ENCODE measurements at places on chromosomes 1 and 21. TPM values are rescaled to one million over a fixed set of nuclear protein-coding genes. Genes with fewer than 3 reads are reported as not detected.

DNA sequence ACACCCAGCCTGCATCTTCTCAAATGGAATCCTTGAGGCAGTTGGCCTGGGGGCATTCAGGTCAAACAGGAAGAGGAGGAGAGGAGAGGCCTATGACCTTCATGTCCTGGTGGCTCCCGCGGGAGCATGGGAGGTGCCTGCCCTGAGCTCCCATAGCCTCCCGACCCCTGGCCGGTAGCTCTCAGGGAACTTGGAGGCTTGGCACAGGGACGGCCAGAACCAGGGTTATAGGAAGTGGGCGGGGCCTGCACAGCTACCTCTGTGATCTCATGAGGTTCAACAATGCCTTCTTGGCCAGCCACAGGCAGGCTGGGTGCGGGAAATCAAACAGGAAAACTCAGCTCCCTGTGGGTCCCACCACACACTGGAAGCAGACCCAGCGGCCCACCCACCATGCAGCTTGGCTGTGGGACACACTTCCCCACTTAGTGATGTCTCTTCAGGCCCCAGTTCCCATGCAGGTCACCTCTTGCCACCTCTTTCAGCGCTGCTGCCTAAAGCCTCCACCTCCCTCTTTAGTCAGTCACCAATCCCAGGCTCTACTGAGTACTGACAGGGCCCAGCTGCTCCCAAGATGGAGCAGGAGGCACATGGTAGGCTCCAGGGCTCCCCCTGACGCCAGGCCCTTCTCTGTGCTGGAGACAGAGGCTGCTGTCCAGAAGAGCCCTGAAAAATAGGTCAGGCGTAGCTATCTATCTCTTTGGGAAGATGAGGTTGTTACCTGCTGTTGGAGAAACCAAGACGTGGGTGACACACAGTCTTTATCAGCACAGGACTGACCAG lies at the start of gene SLFNL1:
SLFNL1 (minus strand) TSS at position 200 of the 783 bp plus-strand sequence. CDS start 1,065 bp downstream, outside the sequence.
- peak; percentile 18 for DNase-seq

- no peak for DNase-seq
Observed at GRCh38 chr1:21174654-21175323, 1.9 kb downstream of the EIF4G3 start.

DNA sequence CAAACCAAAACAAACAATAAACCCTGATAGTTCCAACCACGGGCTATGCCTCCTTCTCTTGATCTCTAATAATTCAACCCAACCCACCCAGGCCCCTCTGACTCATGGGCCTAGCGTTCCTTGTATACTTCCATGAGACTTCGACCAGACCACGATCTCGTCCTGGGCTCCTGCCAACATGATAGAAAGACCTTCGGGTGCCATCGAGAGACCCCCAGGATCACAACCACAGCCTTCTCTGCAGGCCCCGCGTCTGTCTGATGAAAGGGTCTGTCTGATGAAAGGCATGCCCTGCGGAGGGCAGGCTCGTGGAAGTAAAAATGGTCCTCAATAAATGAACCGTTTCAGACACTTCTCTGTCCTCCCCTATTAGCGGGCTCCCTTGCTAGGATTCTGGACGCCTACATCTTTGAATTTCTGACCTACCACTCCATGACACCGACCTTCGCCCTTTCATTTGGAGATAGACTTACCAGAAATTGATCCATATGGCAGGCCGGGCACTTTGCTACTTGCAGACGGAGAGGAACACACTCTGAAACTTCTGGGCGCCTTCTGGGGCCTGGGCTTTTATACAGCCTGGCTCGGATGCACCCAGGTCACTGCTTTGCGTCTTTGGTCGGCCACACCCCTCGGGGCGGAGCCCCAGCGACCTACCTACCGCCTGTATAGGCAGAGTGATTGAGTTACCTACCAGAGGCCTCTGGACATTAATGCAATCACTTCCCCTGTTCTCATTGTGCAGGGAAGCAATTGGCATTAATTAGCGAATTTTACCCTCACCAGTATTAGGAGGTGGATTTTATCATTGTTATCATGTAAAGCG lies 5.3 kb upstream of the KLF18 start:
- DNase-seq = no peak

GRCh38 chr1:164186881-164187280 lies 372.1 kb upstream of the PBX1 start:
- no peak for DNase-seq

CA6 gene
- 3.9 TPM for total RNA-seq

GRCh38 chr1:110038271-110038670 lies 3.8 kb downstream of the STRIP1 start:
- no peak for DNase-seq

GSTM5 gene
- 0.49 TPM for total RNA-seq

- DNase-seq = peak; percentile 12
Observed at GRCh38 chr21:37071561-37072273, 1.2 kb downstream of the PIGP start.

CAPN8 gene
- total RNA-seq = not detected

Data from activated CD8-positive, alpha-beta T cell treated with anti-CD3 and anti-CD28 coated beads for 36 hours (primary cell).